Glutamatergic neuron (in vitro differentiated cells): ENCODE measurements at places on chromosomes 13 and 19. TPM values are rescaled to one million over a fixed set of nuclear protein-coding genes. Genes with fewer than 3 reads are reported as not detected.

AKT2 gene
- total RNA-seq = 197 TPM

CCDC122 gene
- total RNA-seq = 5.3 TPM

LRRC25 gene
- total RNA-seq = not detected

DAZAP1 gene
- total RNA-seq = 135 TPM

TLE2 gene
- total RNA-seq = not detected

FCHO1 gene
- total RNA-seq = 45.2 TPM

DNA sequence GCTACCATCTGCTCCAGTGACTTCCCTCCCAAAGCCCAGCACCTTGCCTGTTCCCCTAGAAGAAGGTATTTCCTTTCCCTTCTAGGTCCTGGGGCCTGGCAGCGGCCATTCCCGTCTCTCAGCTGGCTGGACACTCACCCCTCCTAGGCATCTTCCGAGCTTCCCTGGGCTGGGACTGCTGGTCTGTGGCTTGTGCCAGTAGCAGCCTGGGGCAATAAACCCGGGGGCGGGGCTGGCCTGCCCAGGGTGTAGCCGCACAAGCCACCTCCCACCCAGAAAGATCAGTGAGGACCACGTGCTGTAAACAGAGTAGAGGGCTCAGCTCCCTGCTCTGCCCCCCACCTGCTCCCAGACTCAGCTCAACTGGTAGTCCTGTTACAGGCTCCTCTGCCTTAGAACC, 15.0 kb downstream of the LIPE start:
- H3K27me3 ChIP-seq = peaks cover 9% of the 10 kb centered on the region
- peak; percentile 61 for DNase-seq
- H3K4me3 ChIP-seq = peak overlapping the region; percentile 1
- H3K36me3 ChIP-seq = no peaks in the 10 kb centered on the region
- no peak overlapping the region for H3K27ac ChIP-seq
- peaks cover 12% of the 10 kb centered on the region for H3K4me1 ChIP-seq

- no peak overlapping the region for H3K27ac ChIP-seq
- no peaks in the 10 kb centered on the region for H3K4me1 ChIP-seq
- no peaks in the 10 kb centered on the region for H3K27me3 ChIP-seq
- H3K36me3 ChIP-seq = peaks cover 13% of the 10 kb centered on the region
- no peak for DNase-seq
These were observed 14.5 kb upstream of the MPHOSPH8 start for GRCh38 chr13:19618977-19619376.

DNA sequence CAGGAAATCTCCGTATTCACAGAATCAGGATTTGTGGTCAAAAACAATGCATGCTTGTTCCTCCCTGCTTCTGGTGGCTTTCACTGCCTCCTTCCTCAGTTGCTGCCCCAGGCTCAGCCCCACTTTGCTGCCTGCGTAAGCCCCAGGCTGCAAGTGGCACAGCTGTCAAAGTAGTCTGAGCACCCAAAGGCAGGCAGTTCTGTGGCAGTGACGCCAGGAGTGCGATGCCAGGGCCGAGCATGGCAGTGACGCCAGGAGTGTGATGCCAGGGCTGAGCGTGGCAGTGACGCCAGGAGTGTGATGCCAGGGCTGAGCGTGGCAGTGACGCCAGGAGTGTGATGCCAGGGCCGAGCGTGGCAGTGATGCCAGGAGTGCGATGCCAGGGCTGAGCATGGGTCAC, 77.3 kb upstream of the GPR183 start:
- H3K4me3 ChIP-seq = no peak overlapping the region
- no peaks in the 10 kb centered on the region for H3K27me3 ChIP-seq
- peaks cover 2% of the 10 kb centered on the region for H3K4me1 ChIP-seq
- no peak for DNase-seq

DNA sequence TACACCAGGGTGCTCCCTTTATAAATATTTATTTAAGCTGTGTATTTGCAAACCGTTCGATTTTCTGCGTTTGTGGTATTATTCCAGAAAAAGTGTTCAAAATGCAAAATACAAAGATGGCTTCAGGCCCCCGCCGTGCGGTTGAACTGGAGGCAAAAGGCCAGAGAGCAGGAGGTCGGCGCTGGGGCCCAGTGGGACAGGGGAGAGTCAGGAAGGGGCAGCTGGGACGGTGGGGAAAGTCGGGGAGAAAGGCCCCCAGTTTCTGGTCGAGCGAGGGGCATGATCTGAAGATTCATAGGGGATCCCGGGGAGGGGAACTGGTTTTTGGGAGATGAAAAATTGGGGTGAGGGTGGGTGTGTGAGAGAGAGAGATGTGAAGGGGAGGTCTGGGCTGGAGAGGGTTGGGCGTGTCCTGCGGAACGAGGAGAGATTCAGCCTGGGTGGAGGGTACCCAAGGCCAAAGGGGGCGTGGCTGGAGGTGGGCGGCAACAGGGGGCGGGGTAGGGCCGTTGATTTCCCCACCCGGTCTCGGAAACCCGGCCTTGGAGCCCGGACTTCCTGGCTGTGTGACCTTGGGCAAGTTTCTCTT, 678 bp downstream of the ISOC2 start:
- peaks cover 15% of the 10 kb centered on the region for H3K4me1 ChIP-seq
- peak overlapping the region; percentile 52 for H3K27ac ChIP-seq
- H3K27me3 ChIP-seq = peaks cover 6% of the 10 kb centered on the region
- peak; percentile 77 for DNase-seq
- H3K4me3 ChIP-seq = peak overlapping the region; percentile 81

DNA sequence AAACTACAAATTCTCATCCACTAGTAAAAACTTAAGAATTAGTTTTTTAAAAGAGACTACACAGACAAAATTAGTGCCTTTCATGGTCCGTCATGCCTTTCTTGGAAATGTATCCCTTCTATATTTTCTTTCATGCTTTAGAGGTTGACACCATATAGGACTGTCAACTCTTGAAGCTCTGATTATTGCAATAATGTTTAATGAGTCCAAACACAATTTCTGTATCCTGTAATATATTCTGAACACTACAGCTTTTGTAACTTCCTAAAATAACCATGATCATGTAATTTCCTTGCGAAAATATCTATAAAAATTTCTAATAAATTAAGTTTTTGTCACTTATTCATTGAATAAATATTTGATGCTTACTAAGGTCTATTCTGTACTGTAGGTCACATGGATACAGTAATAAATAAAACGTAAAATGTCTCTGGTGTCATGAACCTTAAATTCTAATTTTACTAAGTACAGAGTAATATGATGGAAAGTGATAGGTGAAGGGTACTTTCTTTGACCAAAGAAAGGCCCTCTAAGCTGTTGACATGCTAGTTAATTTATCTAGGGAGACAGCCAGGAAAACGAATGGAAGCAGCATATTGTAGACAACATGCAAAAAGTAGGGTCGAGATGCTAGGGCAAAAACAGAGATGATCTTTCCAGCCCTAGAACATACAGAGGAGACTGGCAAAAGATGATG, 687.3 kb upstream of the PCDH9 start:
- H3K4me3 ChIP-seq = no peak overlapping the region
- peaks cover 4% of the 10 kb centered on the region for H3K36me3 ChIP-seq
- no peak for DNase-seq
- no peak overlapping the region for H3K27ac ChIP-seq
- no peaks in the 10 kb centered on the region for H3K4me1 ChIP-seq

DNA sequence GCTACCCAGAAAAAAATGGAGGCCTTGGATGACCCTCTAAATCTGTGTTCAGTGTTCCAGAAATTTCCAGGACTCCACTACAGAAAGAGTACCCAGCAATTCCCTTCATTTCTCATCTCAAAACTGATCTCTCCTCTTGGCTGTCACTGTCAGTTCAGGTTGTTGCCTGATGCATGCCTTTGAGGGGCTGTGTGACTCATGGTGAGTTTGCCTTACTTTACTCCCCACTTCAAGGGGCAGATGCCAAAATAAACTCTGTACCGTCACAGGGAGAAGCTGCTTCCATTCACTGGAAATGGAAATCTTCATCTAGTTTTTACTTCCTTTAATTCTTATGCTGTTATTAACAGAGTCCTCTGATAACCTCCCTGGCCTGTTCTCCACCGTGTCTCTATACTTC, 1075.0 kb downstream of the DIAPH3 start:
- peaks cover 2% of the 10 kb centered on the region for H3K27me3 ChIP-seq
- peaks cover 6% of the 10 kb centered on the region for H3K4me1 ChIP-seq
- H3K4me3 ChIP-seq = no peak overlapping the region
- H3K27ac ChIP-seq = no peak overlapping the region
- no peaks in the 10 kb centered on the region for H3K36me3 ChIP-seq

GRCh38 chr19:31385744-31386143, 36.5 kb upstream of the TSHZ3 start:
- peaks cover 4% of the 10 kb centered on the region for H3K36me3 ChIP-seq
- peaks cover 5% of the 10 kb centered on the region for H3K27me3 ChIP-seq
- H3K4me1 ChIP-seq = peaks cover 6% of the 10 kb centered on the region
- no peak for DNase-seq

DNA sequence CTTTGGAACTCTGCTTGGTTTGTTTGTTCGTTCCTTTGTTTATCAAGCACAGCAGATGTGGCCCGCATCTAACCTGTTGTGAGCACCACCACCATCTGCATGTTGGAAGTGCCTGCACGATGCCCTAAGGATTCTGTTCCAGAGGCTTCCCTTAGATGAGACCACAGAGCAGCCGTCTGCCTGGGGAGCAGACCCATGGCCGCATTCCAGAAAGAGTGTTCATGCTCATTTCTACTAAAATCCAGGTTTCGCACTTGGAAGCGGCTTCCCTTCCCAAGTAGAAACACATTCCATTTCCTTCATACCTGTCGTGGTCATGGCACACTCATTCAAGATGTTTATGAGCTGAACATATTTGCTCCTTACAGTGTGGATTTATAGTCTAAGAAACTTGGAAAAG, 27.2 kb downstream of the COL4A2 start:
- H3K36me3 ChIP-seq = peaks cover 5% of the 10 kb centered on the region
- H3K27ac ChIP-seq = no peak overlapping the region
- H3K4me1 ChIP-seq = peaks cover 10% of the 10 kb centered on the region
- no peaks in the 10 kb centered on the region for H3K27me3 ChIP-seq
- DNase-seq = no peak
- H3K4me3 ChIP-seq = no peak overlapping the region

DNA sequence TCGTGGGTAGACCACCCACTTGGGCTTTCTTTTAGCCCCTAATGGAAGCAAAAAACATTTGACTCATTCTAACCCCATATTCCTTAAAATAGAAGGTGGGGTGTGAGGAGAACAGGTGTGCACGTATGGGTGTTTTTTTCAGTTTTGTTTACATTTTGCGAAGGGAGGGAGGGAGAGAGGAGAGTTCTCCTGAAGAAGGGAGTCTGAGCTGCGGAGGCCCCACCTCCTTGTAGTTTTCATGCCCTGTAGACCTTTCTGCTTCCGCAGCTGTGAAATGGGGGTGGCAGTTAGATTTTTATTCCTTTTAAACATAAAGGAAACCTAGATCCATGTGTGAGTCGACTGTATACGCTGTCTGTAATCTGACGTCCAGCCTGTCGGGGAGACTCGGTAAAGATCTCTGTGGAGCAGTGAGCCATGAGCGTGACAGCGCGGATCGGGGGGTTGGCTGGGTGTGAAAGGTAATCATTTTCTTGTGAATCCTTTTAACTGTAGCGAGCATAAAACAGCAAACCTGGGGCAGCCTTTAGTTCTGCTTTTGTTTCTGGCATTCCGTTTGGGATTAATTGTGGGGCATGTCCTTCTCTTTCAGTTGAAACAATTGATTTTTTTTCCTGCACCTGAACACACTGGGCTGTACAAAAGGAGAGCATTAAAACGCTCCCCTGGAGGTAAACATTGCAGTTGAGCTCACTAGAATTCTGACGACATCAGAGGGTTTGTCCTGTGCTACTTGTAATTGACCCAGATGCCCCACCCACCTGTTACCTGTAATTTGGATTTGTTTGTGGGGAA, 2.3 kb downstream of the UPF1 start:
- H3K4me3 ChIP-seq = peak overlapping the region; percentile 98
- no peaks in the 10 kb centered on the region for H3K36me3 ChIP-seq
- H3K4me1 ChIP-seq = peaks cover 21% of the 10 kb centered on the region
- H3K27ac ChIP-seq = peak overlapping the region; percentile 52
- H3K27me3 ChIP-seq = peaks cover 4% of the 10 kb centered on the region
- DNase-seq = no peak

DNA sequence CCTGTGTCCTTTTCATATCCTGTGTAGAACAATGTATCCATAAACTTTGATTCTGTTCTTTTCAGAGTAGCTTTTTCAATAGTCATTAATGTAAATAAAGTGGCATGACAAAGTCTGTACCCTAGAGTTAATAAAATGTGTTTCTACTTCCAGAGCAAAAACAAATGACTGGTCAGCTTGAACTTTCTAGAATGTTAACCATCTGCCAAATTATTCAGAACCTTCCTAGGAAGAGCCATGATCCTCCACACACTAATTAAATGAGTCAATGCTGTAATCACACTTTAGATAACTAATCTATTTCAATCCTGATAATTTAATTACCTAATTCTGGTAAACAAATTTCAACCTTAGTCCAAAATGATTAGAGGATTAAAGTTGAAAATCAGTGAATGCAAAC, 73.2 kb downstream of the DIAPH3 start:
- H3K36me3 ChIP-seq = no peaks in the 10 kb centered on the region
- no peak overlapping the region for H3K27ac ChIP-seq
- DNase-seq = no peak

- DNase-seq = no peak
- H3K27ac ChIP-seq = no peak overlapping the region
- no peak overlapping the region for H3K4me3 ChIP-seq
- no peaks in the 10 kb centered on the region for H3K36me3 ChIP-seq
- H3K27me3 ChIP-seq = peaks cover 2% of the 10 kb centered on the region
These were observed 117.6 kb upstream of the SOX21 start for GRCh38 chr13:94829837-94830365.

DNA sequence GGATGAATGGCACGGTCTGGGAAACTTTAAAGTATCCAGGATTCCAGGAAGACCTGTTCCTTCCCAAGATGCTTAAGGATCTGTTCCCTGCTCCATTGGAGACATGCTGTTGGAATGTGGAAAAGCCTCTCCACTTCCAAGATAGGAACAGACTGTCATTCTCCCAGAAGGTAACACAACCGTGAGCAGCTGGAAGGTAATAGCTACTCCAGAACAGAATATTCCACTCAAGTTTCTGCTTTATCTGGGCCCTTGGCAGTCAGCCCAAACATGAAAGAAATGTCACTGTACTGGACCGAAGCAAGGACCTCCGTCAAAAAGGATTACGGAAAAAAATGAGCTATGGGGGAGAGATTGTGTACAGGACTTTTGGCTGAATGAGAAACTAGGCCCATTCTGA, 420.9 kb upstream of the NBEA start:
- no peaks in the 10 kb centered on the region for H3K27me3 ChIP-seq
- no peaks in the 10 kb centered on the region for H3K4me1 ChIP-seq
- no peak overlapping the region for H3K4me3 ChIP-seq
- H3K36me3 ChIP-seq = no peaks in the 10 kb centered on the region

GRCh38 chr19:941292-942132, 15.7 kb downstream of the ARID3A start:
- H3K27ac ChIP-seq = peak overlapping the region; percentile 76
- peaks cover 10% of the 10 kb centered on the region for H3K27me3 ChIP-seq
- peak overlapping the region; percentile 55 for H3K4me3 ChIP-seq
- H3K4me1 ChIP-seq = peaks cover 14% of the 10 kb centered on the region
- peaks cover 10% of the 10 kb centered on the region for H3K36me3 ChIP-seq

GRCh38 chr13:21458813-21459701, at the start of gene ZDHHC20:
TSS of gene ZDHHC20 (minus strand) at chr13:21459303. CDS start at chr13:21459171, 132 bp downstream.
- peaks cover 4% of the 10 kb centered on the region for H3K36me3 ChIP-seq
- H3K4me3 ChIP-seq = peak within 1 kb of the TSS; percentile 94
- H3K4me1 ChIP-seq = peaks cover 7% of the 10 kb centered on the region
- H3K27ac ChIP-seq = peak within 1 kb of the TSS; percentile 86
- H3K27me3 ChIP-seq = peaks cover 5% of the 10 kb centered on the region
- peak; percentile 94 for DNase-seq
